Stimulated activated CD4-positive, alpha-beta T cell treated with anti-CD3 and anti-CD28 coated beads, Interleukin-1b, Interleukin-23, amount 100 ng/mL, for 1 hour (primary cell): ENCODE measurements at places on chromosomes 7 and 10.

DNA sequence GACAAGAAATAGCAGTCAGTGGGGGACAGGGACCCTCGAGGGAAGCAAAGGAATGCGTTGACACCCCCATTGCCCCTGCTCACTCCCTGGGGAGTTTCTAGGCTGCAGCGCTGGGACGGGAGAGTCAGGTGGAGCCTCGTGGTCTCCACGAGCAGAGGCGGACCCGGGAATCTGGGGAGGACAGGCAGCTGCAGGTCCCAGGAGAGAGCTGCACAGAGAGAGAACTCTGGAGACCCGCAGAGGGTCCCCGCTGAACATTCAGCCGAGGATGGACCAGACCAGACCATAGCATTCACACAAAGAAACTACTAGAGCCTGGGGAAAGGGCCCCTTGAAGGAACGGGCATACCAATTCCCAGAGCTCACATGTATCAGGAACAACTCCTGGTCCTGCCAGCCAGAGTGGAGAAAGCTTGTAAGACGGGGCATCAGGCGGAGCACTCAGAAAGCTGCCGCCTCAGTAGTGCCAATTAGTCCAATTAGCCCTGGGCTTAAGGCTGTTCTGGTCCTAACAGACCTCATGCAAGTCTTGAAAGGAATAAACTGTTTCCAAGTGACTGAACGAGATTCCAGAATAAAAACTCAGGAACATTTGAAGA lies 966.7 kb upstream of the ZNF722 start:
- DNase-seq, result no peak

- DNase-seq, result no peak
Observed at GRCh38 chr10:27626890-27627289, 118.7 kb downstream of the MKX start.

DNA sequence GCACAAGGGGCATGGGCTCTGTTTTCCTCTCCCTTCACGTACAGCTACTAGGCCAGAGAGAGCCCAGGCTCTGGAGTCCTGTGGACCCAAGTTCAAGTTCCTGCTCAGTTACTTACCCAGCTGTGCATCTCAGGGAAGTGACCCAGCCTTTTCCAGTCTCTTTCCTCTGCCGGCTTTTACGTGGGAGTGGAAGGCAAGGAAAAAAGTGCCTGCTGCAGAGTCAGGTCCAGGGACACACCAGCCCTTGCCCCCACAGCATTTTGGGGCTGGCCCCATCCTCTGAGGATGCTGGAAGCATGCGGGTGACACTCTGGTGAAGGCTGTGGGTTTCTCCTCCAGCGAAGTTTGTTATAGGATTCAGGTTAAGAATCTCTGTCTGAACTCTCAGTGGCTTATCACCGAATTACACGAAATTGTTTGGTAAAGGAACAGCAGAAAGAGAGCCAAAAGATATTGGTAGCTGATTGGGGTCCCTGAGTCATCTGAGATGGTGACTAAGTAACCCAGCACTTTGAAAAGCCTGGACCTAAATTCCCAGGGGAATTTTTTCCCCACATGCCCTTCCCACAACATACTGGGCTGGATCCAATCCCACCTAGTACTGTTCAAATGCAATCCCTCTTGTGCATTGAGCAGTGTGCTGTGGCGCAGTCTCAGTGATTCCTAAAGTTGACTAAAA lies 424.3 kb downstream of the RPS24 start:
- no peak for DNase-seq

DNA sequence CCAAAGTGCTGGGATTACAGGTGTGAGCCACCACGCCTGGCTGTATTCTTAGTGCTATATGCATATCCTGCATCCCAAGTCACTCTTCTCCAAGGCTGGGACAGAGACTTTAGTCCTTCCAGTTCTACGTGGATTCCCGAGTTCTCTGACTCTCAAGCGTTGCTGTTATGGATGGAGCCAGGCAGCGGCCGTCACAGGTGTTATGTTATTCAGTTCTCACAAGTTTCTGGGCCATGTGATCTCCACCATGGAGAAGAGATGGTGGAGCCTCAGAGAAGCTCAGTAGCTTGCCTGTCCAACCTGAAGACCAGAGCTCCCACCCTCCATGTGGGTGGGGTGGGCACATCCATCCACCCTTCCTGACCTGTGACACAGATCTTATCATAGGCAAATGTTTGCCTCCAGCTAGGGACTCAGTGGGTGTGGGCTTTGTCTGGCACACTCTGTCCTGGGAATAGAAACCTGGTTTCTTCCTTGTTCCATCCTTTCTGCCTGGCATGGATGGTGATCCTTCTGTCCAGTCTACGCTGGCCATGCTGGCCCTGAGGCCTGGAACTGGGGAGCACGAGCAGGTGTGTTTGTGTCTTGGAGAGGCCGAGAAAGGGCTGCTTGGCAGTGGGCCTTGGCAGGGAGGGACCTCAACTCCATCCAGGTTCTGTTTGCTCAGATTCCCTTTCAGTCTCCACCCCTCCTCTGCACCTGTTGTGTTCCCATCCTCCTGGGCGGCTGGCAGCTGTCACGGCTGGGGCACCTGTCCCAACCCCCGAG lies 55.3 kb downstream of the NEURL1 start:
- DNase-seq, result no peak

- no peak for DNase-seq
Observed at GRCh38 chr10:94107191-94107590, 113.5 kb downstream of the PLCE1 start.

- DNase-seq, result no peak
Observed at GRCh38 chr10:102413053-102413705, 5.4 kb downstream of the PSD start.

DNA sequence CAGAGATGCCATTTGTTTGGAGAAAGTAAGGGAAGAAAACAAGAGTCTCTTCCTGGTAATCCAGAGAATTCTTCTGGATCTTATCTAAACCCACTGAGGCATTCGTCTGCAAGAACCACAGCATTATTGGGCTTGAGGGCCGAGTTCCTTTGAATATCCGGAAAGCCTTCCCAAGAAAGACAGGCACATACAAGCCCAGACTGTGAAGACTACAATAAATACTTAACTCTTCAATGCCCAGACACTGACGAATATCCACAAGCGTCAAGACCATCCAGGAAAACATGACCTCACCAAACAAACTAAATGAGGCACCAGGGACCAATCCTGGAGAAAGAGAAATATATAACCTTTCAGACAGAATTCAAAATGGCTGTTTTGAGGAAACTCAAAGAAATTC lies 99.0 kb downstream of the RNF32 start:
- no peak for DNase-seq

DNA sequence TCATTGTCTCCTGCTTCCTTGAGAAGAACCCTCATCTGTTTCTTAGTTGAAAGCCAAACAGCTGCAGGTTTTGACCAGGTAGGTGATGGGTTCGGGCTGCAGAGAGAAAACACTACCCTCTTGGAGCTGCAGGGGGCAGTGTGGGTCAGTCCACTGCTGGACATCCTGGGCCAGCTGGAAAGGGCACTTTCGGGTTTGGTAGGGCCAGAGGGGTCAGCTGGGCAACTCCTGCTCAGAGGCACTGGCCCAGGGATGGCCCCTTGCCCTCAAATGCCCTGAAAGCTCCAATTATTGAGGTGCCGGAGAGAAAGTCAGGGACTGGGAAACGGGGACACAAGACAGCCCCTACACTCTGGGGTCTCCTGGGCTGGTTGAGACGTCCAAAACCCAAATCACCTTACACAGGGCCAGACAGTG lies 90.7 kb downstream of the MKI67 start:
- peak; percentile 20 for DNase-seq

- DNase-seq, result no peak
Observed at GRCh38 chr7:115728518-115728917, 302.0 kb downstream of the TFEC start.

GRCh38 chr10:114350751-114351150 lies 53.6 kb downstream of the AFAP1L2 start:
- no peak for DNase-seq

DNA sequence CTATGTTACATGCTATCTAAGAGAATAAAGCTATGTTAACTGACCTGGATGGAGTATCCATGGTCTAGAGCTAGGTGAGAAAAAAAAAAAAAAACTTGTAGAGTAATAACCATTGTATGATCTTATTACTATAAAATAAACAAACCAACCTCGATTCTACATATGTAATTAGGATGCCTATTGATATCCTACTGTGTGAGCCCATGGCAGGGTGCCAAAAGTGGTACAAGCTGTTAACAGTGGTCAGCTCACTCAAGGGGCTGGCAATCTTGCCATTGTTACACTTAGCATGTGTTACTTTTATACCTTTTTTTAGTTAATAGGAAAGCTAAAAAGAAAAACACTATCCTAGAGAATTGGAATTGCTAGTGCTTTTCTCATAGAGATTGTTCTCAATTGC lies 13.5 kb upstream of the IL6 start:
- DNase-seq, result no peak

- no peak for DNase-seq
Observed at GRCh38 chr10:30979956-30980355, 51.7 kb downstream of the ZNF438 start.

DNA sequence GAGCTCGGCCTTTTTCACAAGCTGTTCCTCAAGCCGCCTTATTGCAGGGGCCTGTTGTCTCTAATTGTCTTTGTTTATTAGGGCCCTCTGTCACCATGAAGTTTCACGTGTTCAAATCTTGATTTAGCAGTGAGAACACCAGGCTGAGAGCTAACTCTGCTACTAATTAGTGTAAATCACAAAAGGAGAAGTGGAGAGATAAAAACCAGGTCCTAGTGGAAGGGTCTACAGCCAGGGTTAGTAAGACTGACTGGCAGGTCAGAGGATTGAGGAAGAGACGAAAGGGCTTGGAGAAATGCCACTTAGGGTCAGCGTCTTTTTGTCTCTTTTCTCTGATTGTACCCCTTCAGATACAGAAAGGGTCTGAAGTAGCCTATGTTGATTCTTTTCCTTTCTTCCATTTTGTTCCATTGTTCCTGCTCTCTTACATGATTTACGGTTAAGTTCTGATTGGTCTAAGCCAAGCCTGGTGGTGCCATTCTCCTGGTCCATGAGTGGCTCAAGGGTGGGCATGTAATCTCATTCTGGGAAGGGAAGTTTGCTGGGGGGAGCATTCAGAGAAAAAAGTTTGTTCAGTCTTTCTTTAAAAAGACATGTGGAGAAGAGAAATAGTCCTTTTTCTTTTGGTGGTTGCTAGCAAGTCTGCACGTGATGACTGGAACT lies 21.3 kb downstream of the SSMEM1 start:
- no peak for DNase-seq

DNA sequence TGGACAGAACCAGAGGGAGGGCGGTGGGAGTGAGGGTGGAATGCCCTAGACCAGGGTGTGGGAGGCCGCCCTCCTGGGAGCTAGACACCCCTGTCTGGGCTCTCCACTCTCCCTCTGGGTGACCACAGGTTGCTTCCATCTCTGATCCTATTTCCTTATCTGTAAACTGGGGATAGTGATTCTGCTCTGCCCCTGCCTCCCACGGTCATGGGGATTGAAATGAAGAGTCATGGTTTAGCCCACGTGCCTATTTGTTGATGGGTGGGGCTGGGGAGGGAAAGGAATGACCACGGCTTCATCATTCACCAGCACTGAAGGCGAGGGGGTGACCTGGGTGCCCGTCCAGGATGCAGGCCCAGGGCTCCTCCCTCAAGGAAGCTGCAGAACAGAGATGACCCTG lies 49.3 kb upstream of the PCBD1 start:
- DNase-seq, result no peak

- no peak for DNase-seq
Observed at GRCh38 chr7:49797987-49798660, 24.7 kb downstream of the VWC2 start.

DNA sequence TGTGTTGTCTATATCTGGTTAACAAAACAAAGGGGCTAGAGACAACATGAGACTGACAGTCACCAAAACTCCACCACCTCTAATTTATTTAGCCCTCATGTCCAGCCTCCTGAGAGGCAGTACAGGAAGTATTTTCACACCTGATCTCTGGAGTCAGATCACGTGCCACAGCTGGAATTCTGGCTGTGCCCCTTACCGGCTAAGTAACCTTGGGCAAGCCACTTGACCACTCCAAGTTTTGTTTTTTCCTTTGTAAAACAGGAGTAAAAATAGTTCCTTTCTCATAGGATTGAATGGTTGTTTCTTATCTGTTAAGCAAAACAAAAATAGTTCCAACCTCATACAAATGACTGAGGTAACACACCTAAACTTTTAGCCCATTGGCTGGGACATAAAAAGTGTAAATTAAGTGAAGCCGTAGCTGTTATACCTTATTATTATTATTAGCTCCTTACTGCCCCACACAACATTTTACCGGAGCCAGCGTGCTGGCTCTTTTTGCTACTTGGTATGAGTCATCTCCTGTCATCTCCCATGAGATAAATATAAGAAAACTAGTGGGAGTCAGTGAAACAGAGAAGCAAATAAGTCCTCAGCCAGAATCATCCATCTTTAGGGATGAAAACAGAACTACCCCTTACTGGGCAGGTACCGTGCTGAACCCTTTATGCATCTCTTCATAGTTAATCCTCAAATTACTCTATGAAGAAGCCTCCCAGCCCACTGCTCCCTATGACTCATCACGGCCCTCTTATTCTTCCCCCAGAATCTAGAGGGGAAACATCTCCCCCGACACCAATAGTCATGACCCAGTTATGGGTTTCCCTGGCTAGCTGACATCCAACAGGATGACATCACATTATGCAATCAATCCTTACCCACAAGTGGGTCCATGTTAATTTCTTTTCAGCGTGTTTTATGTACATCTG lies 44.9 kb downstream of the PPP1R3C start:
- no peak for DNase-seq

- DNase-seq, result no peak
Observed at GRCh38 chr10:62831346-62831745, 15.2 kb upstream of the EGR2 start.

DNA sequence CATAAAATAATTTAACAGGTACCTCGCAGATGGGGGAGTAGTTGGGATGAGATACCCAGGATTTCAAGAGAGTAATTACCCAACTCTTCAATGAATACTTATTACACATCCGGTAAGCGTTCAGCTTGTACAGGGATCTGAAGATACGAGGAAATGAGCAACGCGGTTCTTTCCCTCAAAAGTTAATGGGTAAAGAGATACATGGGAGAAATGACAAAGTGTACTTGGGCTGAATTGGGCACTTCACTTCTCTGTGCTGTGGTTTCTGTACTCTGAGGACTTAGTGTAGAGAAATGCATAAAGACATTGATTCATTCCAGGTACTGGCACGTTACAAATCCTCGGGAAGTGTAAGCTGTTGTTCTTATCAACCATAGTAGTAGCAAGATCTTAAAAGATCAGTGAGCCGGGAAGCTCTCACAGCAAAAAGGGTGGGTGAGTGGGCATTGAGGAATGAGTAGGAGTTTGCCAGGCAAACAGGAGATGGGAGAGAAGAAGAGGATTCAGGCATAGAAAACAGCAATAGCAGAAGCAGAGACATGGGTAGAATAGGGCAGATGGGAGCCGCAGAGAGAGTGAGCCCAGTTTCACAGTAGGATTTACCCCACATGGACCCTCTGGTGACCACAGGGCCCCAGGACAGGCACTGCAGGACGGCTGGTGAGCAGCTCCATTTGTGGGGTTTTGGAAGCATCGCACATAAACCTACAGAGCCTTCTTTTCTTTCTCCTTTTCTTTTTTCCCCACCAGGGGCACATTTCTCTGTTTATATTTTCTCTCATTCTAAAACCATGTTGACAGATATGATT lies 304.3 kb upstream of the PITRM1 start:
- DNase-seq, result no peak
